Right lobe of liver (tissue), 6 donors: ENCODE measurements at places on chromosomes 12 and 14.

DNA sequence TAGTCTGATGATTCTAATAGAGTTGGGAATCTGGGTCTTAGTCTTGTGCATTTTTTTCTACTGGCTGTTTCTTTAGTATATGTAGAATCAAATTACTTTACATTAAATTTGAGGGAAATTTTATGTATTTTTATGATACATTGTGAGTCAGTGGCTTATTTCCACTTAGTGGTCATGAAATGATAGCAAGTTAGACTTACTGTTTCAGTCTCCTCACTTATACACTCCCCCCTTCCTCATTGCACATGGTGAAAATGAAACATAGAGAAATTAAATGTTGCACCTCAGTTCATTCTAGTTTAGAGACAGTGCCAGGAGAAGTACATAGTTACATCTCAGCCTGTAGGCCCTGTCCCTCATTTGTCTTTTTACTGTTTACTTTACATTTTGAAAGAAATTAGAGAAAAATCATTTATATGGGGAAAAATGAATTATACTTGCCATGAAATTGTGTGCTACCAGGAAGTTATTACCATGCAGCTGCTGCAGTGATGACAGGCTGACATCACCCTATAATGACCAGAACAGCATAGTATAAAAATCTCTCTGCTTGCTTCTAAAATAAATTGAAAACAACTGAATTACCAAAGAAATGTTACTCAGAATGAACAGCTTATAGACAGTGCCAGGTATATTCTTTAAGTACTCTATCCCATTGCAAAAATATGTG lies 113.2 kb downstream of the TRMT5 start:
- DNase-seq, result no peak

DNA sequence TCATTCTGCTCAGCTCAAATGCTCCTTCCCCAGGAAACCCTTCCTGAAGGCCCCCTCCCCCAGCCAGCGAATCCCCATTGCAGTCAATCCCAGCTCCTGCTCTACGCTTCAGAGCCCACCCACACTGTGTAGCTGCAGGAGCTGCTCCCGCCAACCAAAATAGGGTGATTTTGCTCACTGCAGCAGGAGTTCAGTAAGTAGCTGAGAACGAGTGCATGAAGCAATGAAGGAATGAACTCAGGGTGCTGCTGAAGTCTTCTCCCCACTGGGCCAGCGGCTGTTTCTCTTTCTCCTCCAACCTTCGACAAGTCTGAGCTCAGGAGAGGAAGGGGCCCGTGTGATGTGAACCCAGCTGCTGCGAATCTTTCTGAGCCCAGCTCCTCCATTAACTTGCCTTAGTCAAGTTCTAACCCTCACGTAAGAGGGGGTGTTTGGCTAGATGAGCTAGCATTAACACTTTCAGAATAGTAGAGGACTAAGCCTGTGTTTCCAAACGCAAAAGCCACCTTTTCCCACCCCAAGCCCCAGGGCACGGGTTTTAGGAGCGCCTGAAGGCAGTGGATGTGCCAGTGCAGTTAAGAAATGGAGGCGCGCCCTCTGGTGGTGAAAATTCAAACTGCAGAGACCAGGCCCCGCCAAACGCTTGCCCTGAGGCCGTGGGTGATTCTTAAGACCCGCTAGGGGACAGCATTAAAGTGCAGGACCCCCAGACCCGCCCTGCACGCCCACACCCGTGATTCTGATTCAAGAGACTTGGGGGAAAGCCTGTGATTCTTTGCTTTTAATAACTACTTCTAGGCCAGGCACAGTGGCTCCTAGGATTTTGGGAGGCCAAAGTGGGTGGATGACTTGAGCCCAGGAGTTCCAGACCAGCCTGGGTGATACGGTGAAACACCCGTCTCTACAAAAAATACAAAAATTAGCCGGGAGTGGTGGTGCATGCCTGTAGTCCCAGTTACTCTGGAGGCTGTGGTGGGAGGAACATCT lies 11.9 kb upstream of the SERPINA4 start:
- DNase-seq, result peak; percentile 65

DNA sequence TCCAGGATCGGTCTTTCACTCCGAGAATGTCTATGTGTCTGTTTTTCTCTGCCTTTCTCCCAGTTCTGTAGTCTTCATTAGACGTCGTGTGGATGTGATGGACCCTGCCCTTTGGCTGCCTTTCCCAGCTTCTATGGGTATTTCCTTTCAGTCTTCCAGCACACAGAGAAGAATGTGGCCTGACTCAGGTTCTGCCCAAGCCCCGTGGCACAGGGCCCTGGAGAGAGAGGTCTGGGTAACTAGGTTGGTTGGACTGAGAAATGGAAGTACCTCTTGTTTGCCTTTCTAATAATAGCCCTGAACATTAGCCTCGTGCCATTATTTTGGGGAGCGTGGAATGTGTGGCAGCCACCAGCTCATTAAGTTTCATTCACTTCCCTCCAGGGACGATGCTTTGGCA lies 3.8 kb downstream of the FOXJ2 start:
- no peak for DNase-seq

DNA sequence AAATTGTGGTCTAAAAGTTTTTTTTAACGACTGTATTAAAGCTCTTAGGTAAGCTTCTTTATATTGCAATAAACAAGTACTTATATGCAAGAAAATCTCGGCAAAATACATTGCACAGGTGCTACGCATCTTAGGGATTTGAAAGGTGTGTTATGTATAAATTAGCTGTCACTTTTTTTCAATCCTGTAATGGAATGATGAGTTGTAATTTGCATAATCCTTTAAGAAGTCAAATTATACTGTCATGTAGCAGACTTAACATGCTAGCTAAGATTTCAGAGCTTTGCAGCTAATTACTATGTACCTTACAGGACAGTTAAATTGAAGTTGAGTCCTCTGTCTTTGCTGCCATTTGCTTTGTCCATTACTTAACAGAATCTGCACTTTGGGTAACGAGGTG lies 117.5 kb downstream of the NPAS3 start:
- no peak for DNase-seq

DNA sequence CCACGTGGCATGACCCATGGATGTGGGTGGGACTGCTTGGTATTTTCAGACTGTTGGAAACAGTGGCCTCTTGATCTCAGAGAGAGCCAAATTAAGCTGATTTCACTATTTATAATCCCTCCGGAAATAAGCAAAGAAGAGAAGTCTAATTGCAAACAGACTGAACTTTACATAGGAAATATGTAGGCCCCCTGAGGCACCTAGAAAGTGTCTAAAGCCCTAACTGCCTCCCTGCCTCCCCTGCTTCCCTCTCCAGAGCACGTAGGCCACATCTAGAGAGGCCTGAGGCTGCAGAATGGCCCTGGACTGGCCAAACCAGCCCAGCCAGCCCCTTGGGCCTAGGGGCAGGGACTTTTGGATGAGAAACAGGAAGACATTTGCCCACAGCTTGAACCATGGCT lies 123.8 kb downstream of the ZFP36L1 start:
- peak; percentile 40 for DNase-seq

- no peak for DNase-seq
Measured at GRCh38 chr12:50201987-50202521, 34.9 kb upstream of the CERS5 start.

DNA sequence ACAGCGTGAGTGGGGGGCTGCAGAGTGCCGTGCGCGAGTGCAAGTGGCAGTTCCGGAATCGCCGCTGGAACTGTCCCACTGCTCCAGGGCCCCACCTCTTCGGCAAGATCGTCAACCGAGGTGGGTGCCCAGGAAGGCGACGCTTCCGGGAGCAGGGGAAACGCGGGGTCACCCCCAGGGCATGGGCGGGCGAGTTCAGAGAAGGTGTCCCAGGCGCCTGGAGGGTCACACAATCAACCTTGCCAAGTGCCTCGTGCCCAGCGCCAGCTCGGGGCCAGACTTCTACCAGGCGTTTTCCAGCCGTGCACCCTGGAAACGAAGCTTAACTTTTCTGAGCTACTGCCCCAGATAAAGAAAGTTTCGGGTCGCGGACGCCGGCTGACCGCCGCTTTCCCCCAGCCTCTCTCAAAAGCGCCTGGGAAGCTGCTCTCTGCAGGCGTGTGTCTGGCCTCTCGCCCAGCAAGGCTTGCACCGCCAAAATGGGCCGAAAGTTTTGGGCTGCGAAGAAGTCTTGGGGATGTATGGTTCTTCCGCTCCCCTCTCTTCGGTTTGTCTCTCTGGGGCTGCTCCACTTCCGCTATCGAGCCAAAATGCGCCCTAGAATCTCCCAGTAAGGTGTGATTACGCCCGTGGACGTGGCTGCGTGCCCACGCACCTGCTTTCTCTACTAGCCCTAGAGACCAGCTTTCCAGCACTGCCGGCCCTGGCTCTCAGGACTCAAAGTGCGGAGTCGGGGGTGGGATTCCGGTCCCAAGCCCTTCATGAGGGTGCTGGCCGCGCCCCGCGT lies 1.7 kb downstream of the WNT1 start:
- DNase-seq, result no peak

DNA sequence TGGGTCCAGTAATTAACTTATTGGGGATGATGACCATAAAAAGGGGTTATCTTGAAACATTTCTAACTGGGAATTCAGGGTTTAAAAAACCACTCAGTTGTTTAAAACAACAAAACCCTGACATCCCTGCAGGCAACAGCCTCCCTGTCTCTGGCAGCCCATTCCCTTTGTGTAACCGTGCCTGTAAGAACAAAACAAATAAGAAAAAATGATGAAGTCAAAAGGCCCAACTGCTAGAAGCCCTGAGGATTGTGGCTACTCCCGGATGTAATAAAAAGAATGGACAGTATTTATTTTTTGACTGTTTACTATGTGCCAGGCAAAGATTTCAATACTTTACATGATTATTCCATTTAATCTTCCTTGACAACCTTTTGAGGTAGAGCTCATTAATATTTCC lies 75.3 kb downstream of the TMCC3 start:
- no peak for DNase-seq

DNA sequence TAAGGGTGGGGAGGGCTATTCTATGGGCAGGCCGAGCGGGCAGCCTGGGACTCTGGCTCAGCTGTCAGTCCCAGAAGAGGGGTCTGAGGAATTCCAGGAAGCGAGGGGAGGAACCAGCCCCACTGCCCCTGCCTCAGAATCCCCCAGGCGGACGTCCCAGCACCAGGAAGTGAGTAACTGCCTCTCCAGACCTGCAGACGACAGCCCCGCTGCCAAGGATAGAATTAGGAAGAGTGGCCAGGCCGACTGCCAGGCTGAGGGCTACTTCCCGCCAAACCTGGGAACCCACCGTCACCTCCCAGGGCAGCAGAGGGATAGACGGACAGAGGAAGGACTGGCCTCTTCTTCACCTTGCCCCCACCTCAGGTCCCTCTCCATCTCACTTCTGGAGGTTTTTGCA lies 6.7 kb upstream of the BDKRB2 start:
- no peak for DNase-seq

DNA sequence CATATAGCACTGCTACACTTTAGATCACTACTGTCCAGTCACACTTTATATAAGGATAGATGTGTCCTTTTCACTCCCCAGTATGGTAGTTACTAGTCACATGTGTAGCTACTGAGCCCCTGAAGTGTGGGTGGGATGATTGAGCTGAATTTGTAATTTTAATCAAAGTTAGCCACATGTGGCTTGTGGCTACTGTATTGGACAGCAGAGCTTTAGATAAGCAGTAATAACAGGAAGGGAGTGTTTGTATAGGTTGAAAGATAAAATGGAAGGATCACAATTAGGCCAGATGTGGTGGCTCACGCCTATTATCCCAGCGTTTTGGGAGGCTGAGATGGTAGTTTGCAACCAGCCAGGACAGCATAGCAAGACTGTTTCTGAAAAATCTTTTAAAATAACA lies 23.5 kb downstream of the NAA30 start:
- DNase-seq, result no peak

DNA sequence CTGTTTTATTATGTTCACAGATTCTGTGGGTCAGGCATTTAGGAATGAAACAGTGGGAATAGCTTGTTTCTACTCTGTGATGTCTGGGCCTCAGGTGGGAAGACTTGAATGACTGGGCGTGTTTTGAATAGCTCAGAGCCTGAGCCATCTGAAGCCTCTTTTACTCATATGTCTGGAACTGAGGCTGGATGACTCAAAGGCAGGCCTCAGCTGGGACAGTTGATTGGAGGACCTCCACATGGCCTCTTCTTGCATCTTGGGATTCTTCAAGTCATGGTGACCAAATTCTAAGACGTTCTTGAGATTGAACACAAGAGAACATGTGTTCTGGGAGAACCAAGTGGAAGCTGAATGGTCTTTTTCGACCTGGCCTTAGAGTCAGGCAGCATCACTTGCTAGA lies 45.8 kb upstream of the TBX3 start:
- no peak for DNase-seq

GRCh38 chr12:65196762-65197567 lies 27.6 kb downstream of the LEMD3 start:
- DNase-seq, result no peak

DNA sequence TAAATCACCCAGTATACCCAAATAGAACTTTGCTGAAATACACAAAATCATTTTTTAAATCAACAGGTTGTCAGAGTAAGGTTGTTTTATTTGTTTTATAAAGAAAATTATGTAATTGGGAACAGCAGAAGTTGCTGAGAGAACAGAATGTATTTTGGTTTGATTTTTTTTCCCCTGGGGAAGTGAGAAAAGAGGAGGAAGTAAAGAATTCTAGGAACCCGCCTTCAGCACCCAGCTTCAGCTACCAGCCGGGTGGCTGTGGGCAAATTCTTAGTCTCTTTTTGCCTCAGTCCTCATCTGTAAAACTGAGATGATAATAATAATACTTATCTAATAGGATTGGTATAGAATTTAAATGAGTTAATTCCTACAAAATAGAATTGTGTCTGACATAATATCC lies 119.4 kb downstream of the SRGAP1 start:
- no peak for DNase-seq

DNA sequence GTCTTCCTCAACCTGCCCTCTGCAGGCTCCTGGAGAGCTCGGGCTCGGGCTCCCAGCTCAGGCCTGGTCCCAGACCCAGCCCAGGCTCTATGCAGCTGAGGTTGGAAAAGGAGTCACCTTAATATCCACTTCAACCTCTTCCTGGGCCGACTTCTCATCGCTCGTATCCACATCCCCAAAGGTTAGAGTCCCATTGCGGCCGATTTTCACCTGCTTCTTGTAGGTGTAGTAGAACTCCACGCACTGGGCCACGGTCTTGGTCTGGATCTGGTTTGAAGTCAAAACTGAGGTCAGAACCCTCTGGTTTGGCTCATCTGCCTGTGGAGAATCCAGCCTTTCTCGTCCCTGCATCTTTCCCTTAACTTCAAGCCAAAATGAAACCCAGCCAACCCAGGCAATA lies 8.4 kb upstream of the PNMA1 start:
- DNase-seq, result no peak

DNA sequence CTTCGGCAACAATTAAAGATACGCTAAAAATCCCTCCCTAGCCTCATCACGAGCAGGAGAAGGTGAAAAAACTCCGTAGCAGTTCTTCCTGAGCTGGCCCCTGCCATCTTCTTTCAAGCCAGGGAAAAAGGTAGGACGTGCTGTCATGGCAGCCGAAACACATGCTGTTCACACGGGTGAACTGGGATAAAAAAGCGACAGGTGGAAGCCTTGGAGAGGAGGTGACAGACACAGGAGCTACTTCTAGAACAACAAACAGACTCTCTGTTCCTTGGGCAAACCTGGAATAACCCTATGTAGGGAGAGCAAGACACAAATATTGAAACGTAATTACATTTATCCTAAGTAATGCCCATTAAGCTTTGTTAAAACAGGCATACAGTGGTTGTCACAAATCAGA lies 81.3 kb downstream of the KCNK10 start:
- no peak for DNase-seq
